Amniotic stem cell (primary cell): ENCODE measurements at places on chromosomes 5 and 9.

- DNase-seq, result no peak
Measured at GRCh38 chr9:22008384-22008716, 755 bp downstream of the CDKN2B start.

DNA sequence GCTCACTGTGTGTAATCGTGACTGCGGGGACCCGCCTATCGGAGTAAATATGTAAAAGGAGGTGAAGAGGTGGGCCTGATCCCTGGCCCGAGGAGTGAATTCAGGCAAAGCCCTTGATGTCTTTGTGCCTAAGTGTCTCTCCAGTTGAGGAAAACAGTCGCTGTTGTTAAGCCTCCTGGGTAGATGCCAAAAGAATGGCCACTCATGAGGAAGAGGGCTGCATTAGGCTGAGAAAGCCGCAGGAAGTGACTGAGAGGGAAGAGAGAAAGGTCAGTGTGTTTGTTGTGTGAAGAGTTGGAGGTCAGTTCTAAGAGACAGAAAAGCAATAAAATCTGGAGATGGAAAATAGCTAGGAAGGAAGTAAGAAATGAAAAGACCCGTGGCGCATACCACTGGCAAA is 35.8 kb upstream of the PIP5K1B start:
- no peak for DNase-seq

- no peak for DNase-seq
Measured at GRCh38 chr9:125650271-125650737, 56.7 kb downstream of the MAPKAP1 start.

- DNase-seq, result no peak
Measured at GRCh38 chr5:107340631-107341030, 330.1 kb downstream of the EFNA5 start.

GRCh38 chr5:33282157-33282556 is 158.6 kb upstream of the TARS1 start:
- DNase-seq, result no peak

- DNase-seq, result no peak
Measured at GRCh38 chr5:115179394-115180164, 9.9 kb upstream of the TRIM36 start.
